CMK (cell line): ENCODE measurements at places on chromosomes 4 and X.

- no peak for DNase-seq
Measured at GRCh38 chr4:2059046-2059725, at the start of gene NAT8L. Gene NAT8L (plus strand): TSS chr4:2059327. CDS start chr4:2059512, 185 bp downstream.

DNA sequence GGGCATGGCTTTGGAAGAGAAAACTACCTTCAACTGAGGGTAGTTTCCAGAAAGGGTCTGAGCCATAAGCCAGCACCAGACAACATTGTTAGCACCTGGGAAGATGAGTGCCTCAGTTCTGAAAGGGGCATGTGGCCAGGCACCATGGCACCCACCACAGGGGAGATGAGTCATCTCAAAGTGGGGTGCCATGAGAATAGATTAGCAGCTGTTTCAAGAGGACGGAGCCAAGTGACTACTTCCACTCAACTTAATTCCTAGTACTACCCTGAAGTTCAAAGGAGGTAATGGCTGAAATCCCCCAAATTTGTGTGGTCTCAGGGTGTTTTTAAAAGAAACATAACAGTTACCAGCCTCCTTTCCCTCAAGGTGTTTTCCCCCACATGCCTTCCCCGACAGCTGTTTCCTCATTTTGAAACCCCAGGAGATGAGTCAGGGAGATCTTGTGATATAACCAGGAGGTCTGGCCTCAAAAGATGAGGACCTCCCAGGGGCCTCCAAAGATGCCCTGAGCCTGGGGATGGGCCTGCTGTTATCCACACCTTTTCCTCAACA is 27.8 kb upstream of the FTHL17 start:
- no peak for DNase-seq

DNA sequence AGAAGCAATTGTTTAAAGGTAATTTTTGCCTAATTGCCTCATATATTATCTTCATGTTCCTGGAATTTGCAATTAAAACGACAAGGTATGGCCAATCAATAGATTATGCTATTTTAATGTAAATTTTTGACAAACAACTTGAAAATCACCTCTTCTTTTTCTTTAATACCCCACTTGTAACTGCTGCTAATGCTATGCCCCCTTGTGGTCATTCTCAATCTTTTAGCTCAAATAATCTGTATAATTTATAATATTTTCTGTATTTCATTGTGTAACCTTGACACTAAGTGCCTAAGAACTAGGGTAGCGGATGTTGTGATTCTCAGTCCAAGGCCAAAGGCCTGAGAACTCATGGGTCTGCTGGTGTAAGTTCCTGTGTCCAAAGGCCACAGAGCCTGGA is 831.7 kb upstream of the POU3F4 start:
- DNase-seq, result no peak

- no peak for DNase-seq
Measured at GRCh38 chrX:3550160-3550751, 163.2 kb downstream of the PRKX start.

DNA sequence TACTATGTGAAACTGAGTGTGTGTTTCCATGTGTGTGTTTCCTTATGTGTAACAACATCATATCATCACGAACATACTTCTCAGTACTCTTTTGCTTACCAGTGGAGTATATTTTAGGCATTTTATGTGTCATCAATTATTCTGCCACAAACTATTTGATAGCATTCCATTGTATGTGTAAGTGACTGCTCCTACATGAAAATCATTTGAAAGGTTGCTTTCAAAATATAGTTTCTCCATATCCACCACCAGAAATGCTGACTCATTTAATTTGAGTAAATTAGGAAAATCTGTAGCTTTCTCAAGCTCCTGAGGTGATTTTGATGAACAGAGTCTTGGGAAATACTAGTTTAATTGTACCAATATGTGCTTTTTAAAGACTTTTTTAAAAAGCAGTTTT is 376.2 kb downstream of the PCDH18 start:
- DNase-seq, result no peak

DNA sequence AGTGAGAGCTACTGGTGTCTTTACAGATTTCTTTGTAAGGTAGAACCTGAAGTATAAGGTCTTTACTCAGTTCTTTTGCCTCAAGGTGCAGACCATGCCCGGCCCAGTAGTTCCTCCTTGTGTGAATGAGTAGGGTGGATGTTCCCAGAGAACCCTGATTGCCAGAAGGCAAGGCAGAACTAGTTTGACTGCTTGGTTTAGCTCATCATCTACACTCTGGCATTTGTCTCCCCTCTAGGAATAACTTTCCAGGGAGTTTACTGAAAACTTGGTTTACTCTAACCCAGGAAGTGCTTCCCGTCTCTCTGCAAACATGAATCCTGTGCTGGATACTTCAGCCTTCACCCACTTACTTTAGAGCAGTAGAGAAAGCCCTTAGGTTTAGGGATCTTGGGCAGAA is 29.1 kb downstream of the MCUB start:
- no peak for DNase-seq

GRCh38 chr4:18241727-18242126 is 220.2 kb upstream of the LCORL start:
- no peak for DNase-seq

DNA sequence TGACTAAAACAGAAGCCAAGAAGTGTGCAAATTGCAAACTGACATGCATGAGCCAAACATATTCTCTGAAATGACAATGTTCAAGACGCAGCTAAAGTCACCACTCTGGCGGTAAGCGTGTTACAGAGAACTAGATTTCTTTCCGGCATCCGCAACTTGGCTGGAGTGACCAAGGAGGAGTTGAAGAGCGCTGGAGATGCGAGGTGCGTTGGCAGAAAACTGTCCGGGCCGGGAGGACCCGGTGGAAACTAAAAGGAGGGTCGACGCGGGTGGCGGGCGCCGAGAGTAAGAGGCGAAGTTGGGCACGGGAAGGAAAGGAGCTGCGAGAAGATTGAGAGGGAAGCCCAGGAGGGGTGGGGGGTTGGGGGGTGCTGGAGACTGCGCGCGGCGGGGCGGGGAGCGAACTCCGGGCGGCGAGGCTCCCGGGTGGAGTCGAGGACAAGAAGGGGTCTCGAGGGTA is 807 bp downstream of the SEL1L3 start:
- DNase-seq, result no peak

DNA sequence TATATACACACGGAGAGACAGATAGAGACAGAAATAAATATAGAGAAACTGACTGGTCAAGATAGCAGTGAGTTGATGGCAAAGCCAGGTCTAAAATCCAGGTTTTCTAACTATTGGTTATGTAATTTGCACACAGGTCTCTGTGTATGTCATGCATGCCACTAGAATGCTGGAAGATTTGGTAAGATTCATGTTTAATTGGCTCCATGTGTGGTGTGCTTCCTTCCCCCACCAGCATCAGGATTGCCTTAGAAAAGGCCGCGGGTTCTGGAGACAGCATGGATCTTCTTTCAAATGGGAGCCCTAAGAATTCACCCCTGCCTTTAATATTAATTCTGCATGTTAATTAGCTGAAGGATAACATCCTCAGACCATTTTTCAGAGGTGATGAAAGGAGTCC is 31.3 kb downstream of the HAND2 start:
- no peak for DNase-seq

GRCh38 chr4:94577136-94577535 is 125.4 kb downstream of the PDLIM5 start:
- no peak for DNase-seq

DNA sequence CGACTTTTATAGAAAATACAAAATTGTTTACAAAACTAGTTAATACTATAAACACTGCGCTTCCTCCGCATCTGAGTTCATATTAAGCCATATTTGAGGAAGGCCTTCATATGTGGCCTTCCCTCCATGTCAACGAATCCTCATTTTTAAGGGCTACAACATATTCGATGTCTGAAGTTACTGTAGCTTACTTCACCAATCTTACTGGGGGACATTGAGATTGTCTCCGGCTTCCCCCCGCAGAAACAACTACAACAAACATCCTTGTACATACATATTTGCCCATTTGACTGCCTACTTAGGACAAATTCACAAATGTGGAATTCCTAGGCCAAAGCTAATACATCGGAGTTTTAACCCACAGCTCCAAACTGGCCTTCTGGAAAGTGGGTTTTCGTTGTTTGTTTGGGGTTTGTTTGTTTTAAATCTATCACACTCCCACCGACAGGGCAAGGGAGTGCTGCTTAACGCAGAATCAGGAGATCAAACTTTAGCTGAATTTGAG is 581 bp upstream of the FAM114A1 start:
- DNase-seq, result no peak

DNA sequence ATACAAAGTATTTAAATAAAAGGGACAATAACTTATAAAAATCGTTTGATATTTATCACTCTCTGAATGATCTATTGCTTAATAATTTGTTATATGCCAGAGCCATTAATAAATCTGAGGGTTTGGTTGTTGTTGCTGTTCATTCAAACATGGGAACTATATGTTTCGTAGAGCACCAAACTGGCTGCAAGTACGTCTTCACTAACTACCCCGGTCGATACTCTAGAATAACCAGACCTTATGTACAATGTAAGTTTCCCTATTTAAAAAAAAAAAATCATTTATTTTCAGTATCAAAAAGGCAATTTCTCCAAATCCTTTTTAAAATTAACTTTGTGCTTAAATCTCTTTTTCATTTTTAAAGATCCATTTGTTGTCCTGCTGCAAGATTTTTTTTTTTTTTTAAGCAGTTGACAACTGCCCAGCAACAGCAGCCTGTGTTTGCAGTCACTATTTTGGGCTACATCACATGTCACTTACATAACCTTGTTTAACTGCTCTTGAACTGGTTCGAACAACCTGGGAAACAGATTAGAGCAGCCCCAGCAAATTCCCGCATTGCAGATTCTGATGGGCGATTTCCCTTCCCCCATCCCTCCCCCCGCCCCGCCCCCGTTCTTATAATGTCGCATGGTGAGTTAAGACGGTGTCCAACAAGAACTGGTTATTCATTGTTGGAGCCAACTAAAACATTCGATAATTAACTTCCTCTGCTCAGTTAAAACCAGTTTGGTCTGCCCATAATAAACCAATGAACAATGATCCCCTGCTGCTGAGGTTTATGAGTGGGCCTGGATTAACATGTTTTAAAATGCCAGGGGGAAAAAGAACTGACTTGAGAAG is 238.9 kb downstream of the NR3C2 start:
- DNase-seq, result no peak
